ENCODE measurements at places on chromosomes 13 and 19.

DNA sequence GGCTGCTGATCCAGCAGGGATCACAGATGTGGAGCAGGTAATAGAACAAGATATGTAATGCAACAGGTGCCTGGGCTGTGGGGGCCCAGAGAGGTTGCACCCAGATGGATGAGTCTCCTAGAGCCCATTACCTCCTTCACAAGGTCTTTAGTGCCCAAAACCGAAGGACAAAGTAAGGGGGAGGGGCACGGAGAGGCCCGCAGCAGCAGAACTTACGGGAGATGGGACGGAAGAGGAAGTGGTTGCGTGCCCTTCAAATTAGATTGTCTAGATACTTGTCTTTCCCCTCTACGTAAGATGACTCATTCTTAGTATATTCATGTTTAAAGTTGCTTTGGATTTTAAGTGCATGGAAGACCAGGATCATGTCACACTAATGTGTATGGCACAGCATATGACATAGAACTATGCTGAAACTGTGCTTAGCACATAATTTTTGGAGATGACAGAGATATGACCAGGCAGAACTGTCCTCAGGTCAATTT lies 5.7 kb upstream of the MRPS31 start:
- peak; percentile 45 for DNase-seq

GRCh38 chr19:30281906-30282305 lies 90.3 kb upstream of the ZNF536 start:
- no peak for DNase-seq

GRCh38 chr19:48656840-48657474 lies 11.0 kb upstream of the CA11 start:
- no peak for DNase-seq

- no peak for DNase-seq
Measured at GRCh38 chr13:49258089-49258796, 10.5 kb downstream of the CDADC1 start.

DNA sequence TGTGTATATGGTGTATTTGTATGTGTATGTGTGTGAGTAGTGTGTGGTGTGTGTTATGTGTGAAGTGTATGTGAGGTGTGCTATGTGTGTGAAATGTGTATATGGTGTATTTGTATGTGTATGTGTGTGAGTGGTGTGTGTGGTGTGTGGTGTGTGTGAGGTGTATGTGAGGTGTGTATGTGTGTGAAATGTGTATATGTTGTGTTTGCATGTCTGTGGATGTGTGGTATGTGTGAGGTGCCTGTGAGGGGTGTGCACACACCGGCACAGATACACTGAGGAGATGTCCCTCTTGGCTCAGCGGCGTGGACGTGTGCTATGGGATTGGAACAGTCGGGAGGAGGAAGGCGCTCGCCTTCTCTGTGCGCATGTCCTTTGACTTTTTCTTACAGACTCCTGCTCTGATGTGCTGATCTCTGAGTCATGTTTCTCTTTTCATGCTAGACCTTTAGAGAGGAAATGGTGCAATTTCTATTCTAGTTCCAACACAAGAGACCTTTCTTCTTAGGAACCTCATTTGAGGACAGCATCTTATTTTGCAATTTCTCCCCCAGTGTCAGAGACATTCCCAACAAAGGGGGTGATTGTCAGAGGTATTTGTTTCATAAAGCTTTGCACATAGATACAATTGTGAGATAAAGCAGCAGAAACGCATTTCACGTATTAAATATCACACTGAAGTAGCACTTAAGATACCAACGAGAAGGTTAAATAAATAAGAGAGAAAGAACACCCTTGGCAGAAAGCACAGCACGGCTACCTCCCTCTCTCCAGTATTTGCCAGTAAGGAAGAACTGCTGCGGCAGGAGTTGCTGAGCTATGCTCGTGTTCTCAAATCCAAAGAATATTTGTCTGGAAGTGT lies 11.3 kb upstream of the TNFRSF19 start:
- DNase-seq, result no peak
